ENCODE measurements at places on chromosomes 11 and 22.
A peak's percentile ranks its signal among the peaks of the same experiment; 100 is the strongest.

DNA sequence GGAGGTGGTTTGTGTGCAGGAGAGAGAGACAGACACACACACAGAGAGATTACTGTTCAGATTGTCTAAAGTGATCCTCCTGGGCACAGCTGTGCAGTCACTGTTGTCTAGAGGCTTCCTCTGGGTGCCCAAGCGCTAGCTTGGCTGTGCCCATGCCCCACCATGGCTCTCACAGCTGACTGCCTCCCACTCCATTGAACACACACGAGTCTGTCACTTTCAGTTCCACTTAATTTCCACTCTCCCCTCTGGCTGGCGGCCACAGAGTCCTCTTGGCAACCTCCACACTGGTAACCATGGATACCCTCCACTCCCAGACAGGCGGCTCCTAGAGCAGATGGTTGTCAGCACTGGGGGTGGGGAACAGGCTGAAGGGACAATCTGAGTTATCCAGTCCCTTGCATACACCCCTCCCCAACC is 29.1 kb downstream of the MAP6 start:
- peak; percentile 5 for DNase-seq

DNA sequence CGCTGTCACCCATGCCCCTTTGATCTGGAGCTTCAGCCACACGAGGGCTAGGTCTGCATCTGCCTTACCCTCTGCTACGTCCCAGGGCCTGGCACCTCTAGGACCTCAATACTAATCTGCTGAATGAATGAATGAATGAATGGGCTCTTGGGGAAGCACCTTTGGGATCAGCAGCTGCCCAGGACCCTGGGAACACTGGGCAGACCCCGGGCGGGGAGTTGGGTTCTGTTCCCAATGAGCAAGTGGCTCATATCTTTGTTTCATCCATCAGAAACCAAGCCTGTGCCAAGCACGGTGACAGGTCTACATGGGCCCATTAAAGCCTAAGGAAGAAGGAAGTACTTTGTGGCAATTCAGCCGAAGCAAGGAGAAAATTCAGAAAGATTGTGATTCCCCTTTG is 41.5 kb upstream of the SHISAL1 start:
- no peak for DNase-seq

- no peak for DNase-seq
Observed at GRCh38 chr11:16962146-16962545, 52.1 kb downstream of the PLEKHA7 start.

GRCh38 chr11:3042496-3043314 is 14.5 kb downstream of the CARS1 start:
- no peak for DNase-seq

- DNase-seq = no peak
Observed at GRCh38 chr11:7448201-7448600, 37.1 kb upstream of the OLFML1 start.

- DNase-seq = no peak
Observed at GRCh38 chr11:117572671-117573070, 224.3 kb downstream of the DSCAML1 start.

GRCh38 chr11:68551223-68551622 is 90.7 kb downstream of the PPP6R3 start:
- no peak for DNase-seq

DNA sequence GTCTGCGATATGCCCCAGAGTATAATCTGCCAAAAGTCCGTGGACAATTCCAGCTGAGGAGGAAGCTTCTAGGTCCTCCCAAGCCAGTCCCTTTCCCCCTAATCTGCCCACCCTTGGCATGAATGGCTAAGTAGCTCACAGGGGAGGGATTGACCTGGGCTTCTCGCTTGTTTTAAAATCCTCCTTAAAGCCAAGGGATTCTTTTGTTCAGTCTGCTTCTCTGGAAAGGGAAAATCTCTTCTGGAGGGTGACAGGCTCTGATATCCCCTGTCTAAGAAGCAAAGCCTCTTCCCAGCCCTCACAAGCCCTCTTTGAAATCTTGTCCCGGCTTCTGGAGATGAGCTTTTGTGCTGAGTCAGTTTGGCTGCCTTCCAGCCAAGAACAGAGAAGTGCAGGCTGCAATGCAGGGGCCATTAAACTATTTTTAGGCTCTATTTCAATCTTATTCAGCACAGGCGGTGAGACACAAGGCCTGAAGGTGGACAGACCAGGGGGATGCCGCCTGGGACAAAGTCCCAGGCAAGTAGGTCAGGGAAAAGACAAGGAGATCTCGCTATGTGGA is 23.9 kb downstream of the NEFH start:
- DNase-seq = no peak

DNA sequence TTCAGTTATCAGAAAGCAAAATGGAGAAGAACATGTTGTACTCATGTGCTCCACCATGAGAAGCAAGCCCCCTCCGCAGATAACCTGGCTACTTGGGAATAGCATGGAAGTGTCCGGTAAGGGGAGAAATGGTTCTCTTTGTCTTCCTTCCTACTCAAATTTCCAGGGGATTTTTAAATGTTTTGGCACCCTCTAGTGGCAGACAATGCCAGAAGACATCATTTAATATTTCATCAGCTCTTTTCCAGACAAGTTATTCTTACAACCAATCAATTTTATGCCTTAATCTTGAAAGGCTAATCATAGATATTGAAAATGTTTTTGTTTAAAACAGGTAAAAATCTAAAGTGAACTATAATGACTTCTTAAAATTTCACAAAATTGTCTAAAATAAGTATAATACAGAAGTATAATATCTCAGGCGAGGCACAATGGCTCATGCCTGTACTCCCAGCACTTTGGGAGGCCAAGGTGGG is 15.7 kb downstream of the CRTAM start:
- peak; percentile 37 for DNase-seq

DNA sequence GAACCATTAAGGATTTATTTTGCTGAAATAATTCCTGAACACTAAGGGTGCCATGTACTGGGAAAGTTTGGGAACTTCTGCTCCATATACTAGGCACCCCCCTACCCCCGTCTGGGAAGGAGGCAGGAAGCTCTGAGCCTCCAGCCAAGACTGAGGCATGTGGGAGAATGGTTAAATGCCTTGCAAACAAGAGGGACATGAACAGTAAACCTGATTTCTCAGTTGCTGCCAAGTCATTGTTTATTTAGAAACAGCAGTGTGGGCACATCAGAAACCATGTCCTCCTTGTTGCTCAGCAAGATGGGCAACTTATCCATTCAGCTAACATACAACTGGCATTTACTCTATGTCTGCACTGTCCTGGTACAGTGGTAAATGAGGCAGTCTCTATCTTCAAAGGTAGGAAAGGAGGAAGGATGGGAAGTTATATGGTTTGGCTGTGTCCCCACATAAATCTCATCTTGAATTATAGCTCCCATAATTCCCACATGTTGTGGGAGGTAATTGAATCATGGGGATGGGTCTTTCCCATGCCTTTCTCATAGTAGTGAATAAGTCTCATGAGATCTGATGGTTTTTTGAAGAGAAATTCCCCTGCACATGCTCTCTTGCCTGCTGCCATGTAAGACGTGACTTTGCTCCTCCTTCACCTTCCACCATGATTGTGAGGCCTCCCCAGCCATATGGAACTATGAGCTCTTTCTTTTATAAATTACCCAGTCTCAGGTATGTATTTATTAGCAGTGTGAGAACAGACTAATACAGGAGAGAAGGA is 459.1 kb downstream of the MIAT start:
- no peak for DNase-seq

DNA sequence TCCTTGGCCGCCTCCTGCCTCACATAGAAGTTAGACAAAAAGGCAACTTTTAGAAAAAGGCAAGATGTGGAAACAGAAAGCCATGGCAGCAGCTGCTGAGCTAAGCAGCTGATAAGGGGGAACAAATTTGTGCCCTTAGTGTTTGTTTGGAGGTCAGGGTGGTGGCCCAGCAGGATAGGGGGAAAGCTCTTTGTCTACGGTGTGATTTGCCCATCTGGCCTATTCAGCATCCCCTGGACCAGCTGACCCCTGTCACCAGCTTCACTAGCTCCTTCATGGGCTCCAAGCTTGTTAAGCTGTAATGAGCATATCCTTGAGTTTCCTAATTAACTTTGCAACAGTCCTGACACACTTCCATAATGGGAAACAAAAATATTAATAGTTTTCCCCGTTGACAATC is 5.9 kb upstream of the ME3 start:
- DNase-seq = no peak

DNA sequence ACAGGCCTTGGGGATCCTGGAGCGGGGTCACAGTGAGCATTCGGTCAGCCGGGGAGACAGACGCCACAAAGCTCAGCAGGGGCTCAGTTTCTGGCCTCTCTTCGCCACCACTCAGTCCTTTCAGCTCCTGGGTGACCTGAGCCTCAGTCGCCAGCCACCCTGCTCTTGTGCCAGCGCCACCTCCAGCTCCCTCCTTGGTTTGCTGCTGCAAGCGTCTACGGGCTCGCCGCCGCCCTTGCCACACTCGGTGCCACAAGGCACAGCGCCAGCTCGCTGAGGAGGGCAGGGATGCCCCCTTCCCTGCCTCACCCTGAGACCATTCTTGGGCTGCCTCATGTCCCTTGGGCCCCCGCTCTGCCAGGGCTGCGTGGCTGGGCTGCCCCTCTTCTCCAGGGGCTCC is 1.5 kb upstream of the EEF1G start:
- no peak for DNase-seq

DNA sequence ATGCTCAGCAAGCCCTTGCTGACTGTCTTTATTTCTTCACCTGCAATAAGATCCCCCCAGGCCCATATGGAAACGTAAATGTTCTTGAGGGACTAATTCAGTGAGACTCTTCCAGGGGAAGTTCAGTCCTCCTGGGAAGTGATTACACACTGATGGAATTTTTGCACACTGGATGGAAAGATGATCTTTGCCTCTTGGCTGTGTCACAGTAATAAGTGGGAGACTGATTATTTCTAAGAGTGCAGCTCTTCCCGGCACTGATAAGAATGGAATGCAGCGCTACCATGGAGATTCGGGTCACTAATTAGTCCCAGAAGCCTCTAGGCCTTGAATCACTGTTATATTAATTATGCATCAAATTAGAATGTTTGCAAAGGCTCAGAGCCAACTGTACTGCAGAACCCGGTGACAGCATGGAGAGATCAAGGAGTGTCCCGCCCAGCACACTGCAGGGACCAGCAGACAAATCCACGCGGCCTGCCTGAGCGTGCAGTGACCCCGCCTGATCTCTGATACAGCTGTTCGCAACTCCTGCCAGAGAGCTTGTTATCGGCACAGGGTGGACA is 178.3 kb downstream of the SNX19 start:
- DNase-seq = no peak

DNA sequence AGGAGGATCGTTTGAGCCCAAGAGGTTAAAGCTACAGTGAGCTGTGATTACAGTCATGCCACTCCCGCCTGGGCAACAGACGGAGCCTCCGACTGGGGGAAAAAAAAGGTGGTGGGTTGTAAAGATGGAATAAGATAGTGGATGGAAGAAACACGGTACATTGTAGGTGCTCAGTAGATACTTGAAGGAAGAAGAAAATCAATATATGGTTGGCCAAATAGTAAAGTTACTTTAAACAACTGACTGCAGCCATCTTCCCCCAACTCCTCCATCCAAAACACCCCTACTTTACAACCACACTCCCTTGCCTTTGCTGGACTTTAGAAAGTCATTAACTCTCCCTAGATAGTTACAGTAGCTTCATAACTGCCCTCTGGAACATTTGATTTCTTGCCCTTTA is 2.5 kb upstream of the NUP98 start:
- DNase-seq = no peak

DNA sequence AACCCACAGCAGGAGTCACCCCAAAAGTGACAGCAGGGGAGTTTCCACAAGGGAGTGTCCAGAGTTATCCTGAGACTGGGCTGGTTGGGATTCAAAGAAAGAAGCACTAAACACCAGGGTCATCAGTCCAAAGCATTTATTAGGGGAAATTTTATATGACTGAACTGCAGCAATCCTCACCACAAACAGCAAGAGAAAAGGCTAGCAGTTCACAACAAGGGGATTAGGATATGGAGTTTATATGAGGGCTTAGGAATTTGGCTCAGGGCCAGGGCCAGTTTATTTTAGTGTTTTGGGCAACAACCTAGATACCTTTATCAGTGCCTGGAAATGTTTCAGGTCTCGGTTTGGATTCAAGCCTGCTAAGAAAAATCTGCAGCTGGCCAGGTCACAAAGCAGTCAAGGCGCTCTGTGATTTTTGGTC is 4.6 kb upstream of the TMEM126A start:
- DNase-seq = no peak

- no peak for DNase-seq
Observed at GRCh38 chr11:111814557-111815320, 48.5 kb upstream of the PPP2R1B start.

DNA sequence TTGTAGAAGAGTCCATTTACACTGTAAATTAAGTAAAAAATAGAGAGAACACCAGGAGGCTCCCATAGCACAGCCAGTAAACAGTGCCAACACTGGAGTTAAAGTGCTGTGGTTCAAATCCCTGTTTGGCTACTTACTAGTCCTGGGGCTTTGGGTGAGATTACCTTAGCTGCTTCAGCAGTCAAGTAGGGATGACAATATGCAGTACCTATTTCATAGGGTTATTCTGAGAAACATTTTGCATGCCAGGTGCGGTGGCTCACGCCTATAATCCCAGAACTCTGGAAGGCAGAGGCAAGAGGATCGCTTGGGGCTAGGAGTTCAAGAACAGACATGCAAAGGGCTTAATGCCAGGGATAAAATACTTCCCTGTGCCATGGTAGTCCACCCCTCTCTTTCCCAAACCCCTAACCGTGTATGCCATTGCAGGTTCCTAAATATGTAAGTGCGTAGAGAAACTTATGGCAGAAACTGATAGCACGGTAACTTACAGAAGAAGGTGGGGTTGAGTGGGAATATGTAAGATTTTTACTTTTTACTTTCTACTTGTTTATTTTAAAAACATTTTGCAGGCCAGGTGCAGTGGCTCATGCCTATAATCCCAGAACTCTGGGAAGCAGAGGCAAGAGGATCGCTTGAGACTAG is 86.4 kb upstream of the PICALM start:
- DNase-seq = no peak

DNA sequence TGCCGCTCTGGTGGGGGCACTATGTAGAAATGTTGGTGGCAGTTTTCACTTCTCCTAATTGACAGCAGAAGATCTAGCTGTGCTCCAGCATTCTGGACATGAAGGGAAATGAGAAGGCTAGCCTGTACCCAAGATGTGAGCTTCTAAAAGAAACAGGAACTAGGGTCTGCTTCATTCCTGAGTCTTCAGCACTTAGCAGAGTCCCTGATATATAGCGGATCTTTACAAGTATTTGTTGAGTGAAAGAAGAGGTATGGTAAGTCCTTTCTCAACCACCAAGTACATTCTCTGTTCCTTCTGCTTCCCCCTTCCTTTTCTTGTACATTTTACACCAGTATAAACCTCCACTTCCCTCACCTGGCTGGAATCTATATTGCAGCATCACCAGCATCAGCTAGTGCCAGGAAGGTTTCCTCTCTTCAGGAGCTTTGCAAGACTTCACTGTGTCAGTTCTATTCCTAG is 408.3 kb upstream of the CADM1 start:
- no peak for DNase-seq

- DNase-seq = no peak
Observed at GRCh38 chr22:26143806-26144325, 25.4 kb upstream of the SEZ6L start.
